ENCODE measurements at places on chromosomes 12 and 14. TPM values are rescaled to one million over a fixed set of nuclear protein-coding genes. Genes with fewer than 3 reads are reported as not detected.

TM9SF1 gene
- total RNA-seq = 71.4 TPM

ENO2 gene
- 40.6 TPM for total RNA-seq

ACTR6 gene
- total RNA-seq = 20.3 TPM

ADGRD1 gene
- total RNA-seq = 0.50 TPM

GZMB gene
- not detected for total RNA-seq

AMN gene
- 0.21 TPM for total RNA-seq

OR4E2 gene
- total RNA-seq = not detected

IL22 gene
- total RNA-seq = not detected

RNU4-1 gene
- not detected for total RNA-seq

CSRNP2 gene
- total RNA-seq = 11.8 TPM

C3AR1 gene
- total RNA-seq = not detected

SLC25A21 gene
- 2.3 TPM for total RNA-seq

SLC10A1 gene
- not detected for total RNA-seq

CARMIL3 gene
- total RNA-seq = 0.60 TPM

KLRK1 gene
- total RNA-seq = not detected

BTBD6 gene
- total RNA-seq = 44.7 TPM

CLEC1A gene
- not detected for total RNA-seq

KRT79 gene
- total RNA-seq = not detected

SAMD15 gene
- 2.2 TPM for total RNA-seq

NRXN3 gene
- 1.0 TPM for total RNA-seq

Measured in A549 treated with ZK216348 at 1 μM for 4 hours (cell line).